ENCODE measurements at places on chromosomes 4 and X.

DNA sequence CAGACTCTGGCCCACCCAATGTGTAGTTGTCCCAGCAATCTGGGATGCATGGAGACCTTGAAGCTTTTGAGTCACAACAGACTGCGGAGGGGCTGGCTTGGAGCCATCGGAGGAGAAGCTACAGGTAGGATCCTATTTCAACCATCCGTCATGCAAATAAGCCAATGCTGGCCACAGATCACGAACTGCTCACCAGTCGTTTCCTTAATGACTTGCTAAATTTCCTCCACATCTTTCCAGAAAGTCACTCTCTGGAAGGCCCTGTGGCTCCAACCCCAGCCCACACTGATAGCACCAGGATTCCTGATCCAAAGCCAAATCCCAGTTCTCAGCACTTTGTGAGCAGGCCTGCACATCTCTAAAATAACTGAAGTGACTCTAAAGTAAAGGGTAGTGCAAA is 321.3 kb downstream of the RAB28 start:
- no peak for DNase-seq

DNA sequence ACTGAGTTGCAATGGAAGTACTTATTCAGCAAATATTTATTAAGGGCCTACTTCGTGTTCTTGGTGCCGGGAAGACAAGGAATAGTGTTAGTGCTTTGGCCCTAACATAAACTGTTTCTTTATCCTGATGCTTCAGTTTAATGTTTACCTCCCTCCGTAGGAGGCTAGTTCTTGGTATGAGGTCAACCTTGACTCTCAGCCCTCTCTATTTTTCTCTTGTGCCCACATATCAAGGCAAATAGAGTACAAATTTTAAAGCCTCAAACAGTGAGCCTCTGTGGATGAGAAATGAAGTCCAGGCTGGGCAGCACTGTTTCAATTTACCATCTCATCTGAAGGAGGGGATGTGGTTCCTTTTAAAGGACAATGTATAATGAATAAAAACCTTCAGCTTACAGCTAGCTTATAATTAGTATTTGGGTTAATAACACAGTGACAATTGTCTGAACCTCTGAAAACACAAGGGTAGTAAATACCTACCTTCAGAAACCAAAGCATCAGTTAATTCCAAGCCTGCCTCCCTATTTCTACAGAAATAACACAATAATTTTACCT is 68.5 kb downstream of the SH3RF1 start:
- DNase-seq, result no peak

- DNase-seq, result no peak
These were observed 40.5 kb downstream of the UBA6 start for GRCh38 chr4:67660418-67660817.

- no peak for DNase-seq
These were observed 81.4 kb upstream of the GPR34 start for GRCh38 chrX:41607264-41607832.

DNA sequence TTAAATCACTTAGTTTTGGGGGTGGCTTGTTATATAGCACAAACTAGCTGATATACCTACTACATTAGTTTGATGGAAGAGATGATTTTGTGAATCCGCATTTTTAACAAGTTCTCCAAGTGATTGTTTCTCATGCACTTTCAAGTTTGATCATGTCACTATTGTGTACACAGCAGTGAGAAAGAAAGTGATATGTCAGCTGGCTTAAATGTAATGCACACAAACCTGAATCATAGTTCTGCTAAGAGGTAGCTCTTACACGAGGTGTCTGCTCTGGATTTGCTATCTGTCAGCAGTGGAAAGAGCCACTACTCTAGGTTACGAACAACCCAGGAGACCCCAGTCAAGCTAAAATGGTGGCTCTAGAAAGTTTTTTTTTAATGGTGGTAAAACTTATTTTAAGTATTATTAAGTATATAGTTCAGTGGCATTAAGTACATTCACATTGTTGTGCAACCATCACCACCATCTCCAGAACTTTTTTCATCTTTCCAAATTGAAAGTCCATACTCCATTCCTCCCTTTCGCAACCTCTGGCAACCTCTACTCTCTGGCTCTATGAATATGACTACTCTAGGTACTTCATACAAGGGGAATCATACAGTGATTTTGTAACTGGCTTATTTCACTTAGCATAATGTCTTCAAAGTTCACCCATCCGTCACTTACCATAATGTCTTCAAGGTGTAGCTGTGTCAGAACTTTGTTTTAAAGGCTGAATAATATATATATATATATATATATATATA is 147.3 kb downstream of the HS6ST2 start:
- DNase-seq, result no peak

DNA sequence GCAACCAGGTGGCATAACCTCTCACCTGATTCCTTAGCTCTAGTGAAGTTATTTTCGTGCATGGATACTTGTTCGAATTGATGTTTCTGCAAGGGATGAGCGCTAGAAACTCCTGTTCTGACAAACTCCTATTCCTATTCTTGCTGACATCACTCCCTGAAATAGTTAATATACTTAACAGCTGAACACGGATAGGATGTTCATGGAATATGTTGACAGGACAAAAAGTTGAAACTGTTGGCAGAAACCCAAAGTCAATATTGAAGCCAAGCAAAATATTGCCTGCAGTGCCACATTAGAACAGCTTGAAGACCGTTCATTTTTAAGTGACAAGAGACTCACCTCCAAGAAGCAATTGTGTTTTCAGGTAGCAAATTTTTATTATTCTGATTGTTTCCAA is at the start of gene KLKB1:
Gene KLKB1, plus strand, starts transcription at position 287 of the 400 bp plus-strand sequence. CDS start 689 bp downstream, outside the sequence.
- no peak for DNase-seq

DNA sequence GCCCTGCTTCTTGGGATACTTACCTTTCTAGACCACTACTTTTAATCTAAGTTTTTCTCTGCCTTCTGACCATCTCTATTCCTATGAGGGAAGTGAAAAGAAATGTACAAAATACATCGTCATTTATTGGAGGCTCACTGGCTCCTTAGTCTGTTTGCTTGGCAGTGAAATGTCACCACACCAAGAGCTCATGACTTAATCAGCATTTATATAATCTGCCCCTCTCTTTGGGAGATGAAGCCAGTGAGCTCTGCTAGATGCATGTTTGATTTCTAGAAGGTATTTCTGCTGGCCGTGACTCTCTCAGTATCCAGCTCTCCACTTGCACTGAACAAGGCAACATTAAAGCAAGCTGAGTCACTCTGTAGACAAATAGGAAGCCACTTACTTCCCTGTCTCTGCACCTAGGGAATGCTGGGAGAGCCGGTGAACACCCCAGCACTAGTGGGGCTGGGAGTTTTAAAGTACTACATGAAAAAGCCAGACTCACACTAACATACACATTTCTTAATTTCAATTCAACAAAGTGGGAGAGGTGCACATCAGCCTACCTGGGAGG is 79.1 kb downstream of the MID1IP1 start:
- no peak for DNase-seq

GRCh38 chrX:132501606-132502005 is 12.8 kb upstream of the MBNL3 start:
- DNase-seq, result no peak

GRCh38 chr4:932713-933070 is 432 bp downstream of the TMEM175 start:
- no peak for DNase-seq

DNA sequence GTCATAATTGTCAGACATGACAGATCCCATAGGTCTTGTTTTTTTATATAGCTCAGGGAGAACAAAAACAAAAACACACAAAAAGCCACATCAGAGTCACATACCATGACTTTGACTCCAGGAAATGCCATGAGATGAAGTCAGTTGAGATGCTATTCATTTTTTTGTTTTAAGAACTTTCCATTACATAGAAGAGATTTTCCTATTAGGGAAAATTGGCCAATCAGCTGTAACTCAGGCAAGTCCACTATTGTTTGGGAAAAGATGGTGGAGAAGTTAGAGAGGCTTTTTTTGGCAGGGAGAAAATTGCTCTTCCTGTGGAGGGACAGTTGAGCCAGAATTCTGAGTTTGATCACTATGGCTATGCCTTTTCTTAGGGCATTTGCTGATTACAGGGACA is 72.6 kb downstream of the SMARCA5 start:
- DNase-seq, result no peak

GRCh38 chr4:185246453-185246852 is 37.1 kb downstream of the SNX25 start:
- no peak for DNase-seq

DNA sequence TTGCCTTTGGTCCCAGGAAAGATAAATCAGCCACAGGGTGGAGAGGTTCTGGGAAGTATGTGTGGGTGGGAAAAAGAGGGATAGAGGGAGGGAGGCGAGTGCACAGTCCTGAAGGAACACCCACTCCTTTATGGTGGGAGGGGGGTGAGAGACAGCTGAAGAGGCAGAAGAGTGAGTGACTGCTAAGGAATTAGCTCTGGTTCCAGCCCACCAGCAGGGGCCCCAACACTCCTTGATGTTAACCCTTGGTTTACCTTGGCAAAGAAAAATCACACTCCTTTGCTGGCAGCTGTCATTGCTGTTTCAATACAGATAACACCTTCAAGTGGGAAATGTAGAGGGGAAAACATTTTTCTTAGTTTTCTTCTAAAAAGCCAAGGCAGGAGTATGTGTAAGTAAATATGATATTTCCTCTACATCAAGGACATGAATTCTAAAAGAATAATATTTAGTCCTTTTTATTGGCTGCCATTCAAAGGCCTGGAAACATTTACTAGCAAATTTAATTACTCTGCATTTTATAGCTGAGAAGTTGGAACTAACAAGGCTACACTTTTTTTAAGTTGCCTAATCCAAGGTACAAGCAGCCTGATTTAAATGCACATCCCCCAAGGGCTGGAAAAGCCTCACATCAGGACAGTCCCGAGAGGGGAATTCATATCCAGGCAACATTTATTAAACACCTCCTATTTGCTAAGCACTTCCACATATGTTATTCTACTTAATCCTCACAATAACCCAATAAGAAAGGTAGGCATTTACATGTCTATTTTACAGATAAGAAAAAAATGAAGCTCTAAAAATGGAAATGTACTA is 81.7 kb downstream of the HS6ST2 start:
- no peak for DNase-seq

DNA sequence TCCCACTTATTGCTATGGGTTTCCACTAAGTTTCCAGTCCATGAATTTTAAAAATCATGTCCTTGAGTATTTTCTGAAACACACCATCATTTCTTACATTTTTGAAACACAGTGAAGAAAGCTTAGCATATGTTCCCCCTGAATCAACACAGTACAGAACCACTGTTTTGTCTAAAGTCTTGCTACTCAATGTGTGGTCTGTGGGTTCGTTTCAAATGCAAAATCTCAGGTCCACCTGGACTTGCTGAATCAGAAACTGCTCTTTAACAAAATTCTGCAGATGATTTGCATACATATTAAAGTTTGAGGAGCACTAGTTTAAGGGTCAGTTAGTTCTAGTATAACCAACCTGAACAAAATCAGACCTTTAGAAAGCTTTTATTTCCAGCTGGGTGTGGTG is 60.4 kb downstream of the SUPT20HL2 start:
- no peak for DNase-seq

GRCh38 chr4:25865586-25865985 is 2.8 kb upstream of the SEL1L3 start:
- no peak for DNase-seq

DNA sequence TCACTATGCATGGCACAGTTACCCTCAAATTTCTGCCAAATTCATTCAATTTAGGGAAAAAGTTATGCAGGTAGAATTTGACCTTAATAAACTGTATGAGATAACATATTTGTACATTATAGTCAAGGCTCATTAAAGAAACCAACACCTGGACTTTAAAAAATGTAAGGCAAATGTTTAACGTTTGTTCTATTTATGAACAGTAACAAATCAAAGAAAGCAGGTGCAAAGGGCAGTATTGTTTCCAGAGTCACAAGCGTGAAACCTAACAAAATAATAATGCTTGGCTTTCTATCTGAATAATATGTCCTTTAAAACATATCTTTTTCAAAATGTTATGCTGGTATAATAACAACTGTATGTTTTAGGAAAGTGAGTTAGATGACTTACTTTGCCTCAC is 41.2 kb downstream of the LIN54 start:
- DNase-seq, result no peak

- DNase-seq, result no peak
These were observed 28.8 kb downstream of the NR0B1 start for GRCh38 chrX:30280428-30280827.

DNA sequence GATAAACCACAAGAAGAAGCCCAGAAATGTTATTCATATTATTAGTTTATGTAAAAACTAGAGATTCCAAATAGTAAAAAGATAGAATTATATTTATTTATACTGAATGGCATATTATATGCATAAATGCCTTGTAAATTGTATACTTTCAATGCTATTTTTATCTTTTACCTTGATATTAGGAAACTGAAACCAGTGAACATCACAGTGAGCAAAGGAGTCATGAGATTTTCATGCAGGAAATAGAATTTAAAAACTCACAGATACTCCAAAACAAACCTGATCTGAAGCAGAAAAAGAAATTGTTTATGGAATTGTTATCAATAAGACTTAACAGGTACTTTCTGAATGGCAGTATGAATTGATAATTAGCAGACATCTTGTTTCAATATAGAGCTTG is 207.3 kb upstream of the CENPE start:
- no peak for DNase-seq

GRCh38 chrX:48715072-48715471 is 18.5 kb downstream of the SUV39H1 start:
- no peak for DNase-seq

GRCh38 chrX:154650221-154650510 is 3.2 kb downstream of the CTAG2 start:
- DNase-seq, result no peak

- no peak for DNase-seq
These were observed 99.6 kb downstream of the DHRSX start for GRCh38 chrX:2401201-2401589.

GRCh38 chrX:136138939-136139338 is 8.4 kb upstream of the FHL1 start:
- DNase-seq, result no peak

DNA sequence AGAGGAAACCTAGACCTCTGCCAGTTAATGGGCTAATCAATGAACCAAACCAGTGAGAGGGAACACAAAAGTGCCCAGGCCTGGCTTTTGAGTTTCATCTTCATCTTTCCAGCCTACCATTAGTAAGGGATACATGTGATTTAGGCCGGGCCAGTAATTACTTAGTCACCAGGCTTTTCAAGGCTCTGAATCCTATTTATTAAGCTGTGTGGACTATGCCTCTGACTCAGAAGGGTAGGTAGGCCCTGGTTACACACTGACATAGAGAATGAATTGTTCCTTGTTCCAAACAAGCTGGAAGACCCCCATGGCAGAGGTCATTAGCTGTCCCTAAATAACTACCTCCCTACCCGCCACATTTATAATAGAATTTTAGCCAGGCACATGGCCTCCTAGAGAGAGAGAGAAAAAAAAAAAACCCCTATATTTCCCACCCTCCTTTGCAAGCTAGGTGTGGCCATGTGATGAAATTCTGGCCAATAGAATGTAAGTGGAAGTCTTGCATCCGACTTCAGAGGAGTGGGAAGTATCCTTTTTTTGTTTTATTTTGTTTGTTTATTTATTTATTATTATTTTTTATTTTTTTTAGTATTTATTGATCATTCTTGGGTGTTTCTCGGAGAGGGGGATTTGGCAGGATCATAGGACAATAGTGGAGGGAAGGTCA is 112.3 kb upstream of the BCOR start:
- DNase-seq, result no peak

- no peak for DNase-seq
These were observed 16.6 kb downstream of the FGD1 start for GRCh38 chrX:54479136-54480111.

Data from stimulated activated CD4-positive, alpha-beta T cell treated with anti-CD3 and anti-CD28 coated beads, TNF-alpha, amount 100 ng/mL, for 24 hours (primary cell).